Hematopoietic multipotent progenitor cell treated with erythropoietin and hydrocortisone succinate and interleukin-3 and kit ligand, for 15 days (in vitro differentiated cells): ENCODE measurements at places on chromosomes 6 and 20.

DNA sequence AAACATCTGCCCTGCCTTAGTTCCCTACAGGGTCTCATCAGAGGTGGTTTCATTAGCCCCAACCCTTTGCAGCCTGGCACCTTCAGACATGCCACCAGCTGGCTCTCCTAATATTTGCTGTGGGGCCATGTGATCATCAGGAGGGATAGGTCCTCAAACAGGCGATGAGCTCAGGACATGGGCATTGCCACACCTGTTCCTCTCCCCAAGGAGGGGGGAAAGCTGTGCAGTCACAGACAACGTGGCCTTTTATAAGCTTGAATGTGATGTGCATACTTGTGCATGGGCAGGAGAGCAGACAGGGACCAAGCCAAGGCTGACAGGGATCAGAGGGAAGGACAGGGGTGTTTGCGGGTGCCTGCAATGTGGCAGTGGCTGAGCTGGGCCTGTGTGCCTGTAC is 78.8 kb upstream of the ZNFX1 start:
- DNase-seq: no peak

DNA sequence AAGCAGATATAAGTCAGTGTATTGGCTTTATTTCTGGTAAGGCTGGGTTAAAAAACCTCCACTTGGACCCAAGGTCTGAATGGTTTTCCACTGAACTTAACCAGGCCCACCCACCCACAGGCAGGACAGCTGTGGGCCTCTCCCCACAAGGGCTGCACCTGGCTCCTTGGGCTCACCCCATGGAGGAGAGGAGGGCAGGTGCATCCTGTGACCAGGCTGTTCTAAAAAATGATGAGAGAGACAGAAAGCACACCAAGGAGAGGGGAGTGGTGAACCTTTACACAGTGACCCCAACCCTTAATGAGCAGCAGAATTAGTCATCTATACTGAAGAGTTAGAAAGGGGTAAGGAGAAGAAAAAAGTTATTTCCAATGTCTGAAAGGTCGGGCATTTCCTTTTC is 34.5 kb upstream of the DUSP22 start:
- DNase-seq: no peak

DNA sequence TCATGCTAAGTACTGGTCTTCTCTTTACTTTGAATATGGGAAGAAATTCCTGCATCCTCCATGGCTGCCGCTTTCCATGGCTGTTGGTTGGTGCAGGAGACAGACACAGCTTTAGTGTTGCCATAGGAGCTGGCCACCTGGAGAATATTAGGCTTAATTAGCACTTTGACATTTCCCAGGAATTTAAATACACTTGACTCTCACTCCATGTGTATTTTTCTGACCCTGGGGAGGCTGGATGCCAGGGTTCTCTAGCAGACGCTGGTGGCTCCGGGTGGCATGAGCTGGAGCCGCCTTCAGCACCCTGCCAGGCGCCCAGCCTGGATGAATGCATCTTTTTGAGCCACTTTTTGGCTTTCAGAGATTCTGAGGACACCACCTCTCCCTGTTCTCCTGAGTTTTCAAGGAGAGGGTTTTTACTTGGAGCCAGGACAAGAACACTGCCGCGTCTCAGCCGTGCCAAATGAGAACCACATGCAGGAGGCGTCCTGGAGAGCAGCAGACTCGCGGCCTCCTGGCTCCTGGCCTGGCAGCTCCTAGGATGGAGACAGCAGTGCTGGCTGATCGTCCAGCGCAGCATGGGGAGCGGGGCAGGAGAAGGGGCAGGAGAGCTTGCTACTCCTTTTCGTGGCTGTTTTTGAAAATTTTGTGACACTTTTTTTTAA is 258.8 kb downstream of the SMOC2 start:
- DNase-seq: no peak

DNA sequence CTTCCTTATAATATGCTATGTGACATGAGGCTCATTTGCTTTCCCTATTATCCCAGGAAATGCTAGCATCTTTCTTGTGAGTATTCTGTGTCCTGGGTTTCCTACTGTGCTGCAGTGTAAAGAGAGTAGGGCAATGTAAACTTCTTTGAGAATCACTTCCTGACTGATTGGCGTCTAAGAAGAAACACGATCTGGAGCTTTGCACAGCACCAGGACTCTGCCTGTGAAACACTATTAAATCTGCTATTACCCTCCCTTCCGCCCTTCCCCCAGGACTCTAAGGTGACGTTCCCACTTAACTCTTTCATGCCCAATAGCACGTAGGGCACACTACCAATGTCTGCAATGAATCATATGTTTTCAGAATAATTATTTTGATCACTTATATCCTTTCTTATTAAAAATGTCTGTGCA is 607.3 kb upstream of the CITED2 start:
- no peak for DNase-seq

DNA sequence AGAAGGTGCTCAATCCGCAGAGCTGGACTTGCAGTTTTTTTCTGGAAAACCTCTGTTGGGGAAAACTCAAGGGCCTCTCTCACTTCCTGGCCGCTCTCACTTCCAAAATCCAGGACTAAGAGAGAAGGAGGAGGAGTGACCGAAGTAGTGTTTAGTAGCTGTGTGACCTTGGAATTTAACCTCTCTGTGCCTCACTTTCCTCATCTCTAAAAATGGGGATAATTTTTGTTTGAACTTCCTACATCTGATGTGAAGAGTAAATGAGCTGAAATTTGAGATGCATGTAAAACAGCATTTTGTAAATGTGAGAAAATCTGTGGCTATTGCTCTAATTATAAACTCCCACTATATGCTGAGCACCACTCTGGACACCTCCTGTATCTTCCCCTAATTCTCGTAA is 5.1 kb downstream of the SLC13A3 start:
- no peak for DNase-seq

- DNase-seq: no peak
Observed at GRCh38 chr20:32454164-32455145, 96.3 kb downstream of the ASXL1 start.

DNA sequence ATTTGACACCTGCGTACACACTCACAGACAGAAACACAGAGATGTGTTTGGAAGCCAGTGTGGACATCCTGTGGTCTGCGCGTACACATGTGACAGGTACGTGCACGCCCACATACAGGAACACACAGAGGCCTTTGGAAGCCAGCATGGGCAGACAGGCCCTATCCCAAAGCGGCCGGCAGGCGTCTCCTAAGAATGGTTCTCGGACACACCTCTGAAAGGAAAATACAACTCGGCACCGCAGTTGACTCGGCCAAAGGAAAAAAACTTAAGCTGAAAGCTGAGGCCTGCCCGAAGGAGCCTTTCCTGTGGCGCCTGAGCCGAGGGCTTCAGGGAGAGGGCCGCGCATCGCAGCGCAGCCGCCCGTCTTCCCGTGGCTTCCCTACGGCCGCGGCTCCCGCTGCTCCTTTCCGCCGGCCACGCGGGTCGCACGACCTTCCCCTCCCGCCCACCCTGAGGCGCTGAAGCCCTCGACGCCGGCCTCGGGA is 1.4 kb upstream of the CEP43 start:
- peak; percentile 58 for DNase-seq

GRCh38 chr6:145844933-145845540 is 30.4 kb upstream of the FBXO30 start:
- peak; percentile 77 for DNase-seq

GRCh38 chr6:151399679-151400078 is 8.3 kb upstream of the ZBTB2 start:
- DNase-seq: no peak
